ENCODE measurements at places on chromosomes 16 and 17. TPM values are rescaled to one million over a fixed set of nuclear protein-coding genes. Genes with fewer than 3 reads are reported as not detected.
A peak's percentile ranks its signal among the peaks of the same experiment; 100 is the strongest.

The TP53TG3 gene
- total RNA-seq, result not detected

The IL21R gene
- total RNA-seq, result not detected

The SERPINF2 gene
- 9.6 TPM for total RNA-seq

The CDH11 gene
- total RNA-seq, result 6.0 TPM

The SLC5A11 gene
- total RNA-seq, result 104 TPM

The GNPTG gene
- 83.3 TPM for total RNA-seq

The CAVIN1 gene
- 35.1 TPM for total RNA-seq

The CHST6 gene
- total RNA-seq, result 22.3 TPM

The TBC1D3G gene
- 8.4 TPM for total RNA-seq

The KRTAP1-5 gene
- total RNA-seq, result not detected

The C16orf89 gene
- total RNA-seq, result 0.80 TPM

DNA sequence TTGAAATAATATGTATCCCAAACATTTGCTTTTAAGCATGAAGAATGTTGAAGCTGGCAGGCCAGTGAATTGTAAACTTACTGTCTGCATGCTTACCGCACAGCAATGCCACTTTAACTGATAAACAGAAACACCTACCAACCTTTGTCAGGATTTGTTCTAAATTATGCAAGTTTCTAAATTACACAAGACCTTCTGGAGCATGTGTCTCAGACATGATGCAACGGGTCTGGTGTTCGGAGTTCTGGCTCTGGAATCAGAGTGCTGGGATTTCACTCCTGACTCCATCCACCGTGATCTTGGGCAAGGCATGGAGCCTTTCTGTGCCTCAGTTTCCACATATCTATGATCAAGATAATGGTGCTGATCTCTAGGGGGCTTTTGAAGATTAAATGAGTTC is 111.2 kb downstream of the CCT6B start:
- no peaks in the 10 kb centered on the region for H3K36me3 ChIP-seq
- DNase-seq, result no peak
- no peak overlapping the region for H3K4me3 ChIP-seq
- H3K4me1 ChIP-seq, result no peaks in the 10 kb centered on the region
- no peaks in the 10 kb centered on the region for H3K27me3 ChIP-seq

DNA sequence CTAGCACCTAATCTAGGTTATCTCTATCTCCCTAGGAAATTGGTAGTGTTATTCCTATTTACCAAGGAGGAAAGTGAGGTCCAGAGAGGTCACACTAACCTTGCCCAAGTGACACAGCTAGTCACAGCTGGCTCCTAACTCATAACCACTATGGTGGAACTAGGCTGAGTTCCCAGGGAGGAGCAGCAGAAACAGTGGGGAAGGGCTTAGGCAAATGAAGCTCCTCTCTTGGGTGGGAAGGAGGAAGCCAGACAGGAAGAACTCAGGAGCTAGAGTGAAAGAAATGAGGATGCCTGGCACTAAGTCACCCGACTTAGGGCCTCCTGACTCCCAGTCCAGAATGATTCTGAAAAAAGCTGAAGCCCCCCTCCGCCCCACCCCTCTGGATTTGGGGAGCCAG is 34.5 kb downstream of the PSME3IP1 start:
- no peak overlapping the region for H3K4me3 ChIP-seq
- no peak overlapping the region for H3K27ac ChIP-seq
- H3K36me3 ChIP-seq, result no peaks in the 10 kb centered on the region
- H3K4me1 ChIP-seq, result no peaks in the 10 kb centered on the region

GRCh38 chr16:71328151-71328550 is 30.4 kb upstream of the CALB2 start:
- no peaks in the 10 kb centered on the region for H3K4me1 ChIP-seq
- H3K36me3 ChIP-seq, result no peaks in the 10 kb centered on the region
- no peak overlapping the region for H3K4me3 ChIP-seq
- no peak for DNase-seq
- H3K27me3 ChIP-seq, result no peaks in the 10 kb centered on the region
- no peak overlapping the region for H3K27ac ChIP-seq

GRCh38 chr17:40089077-40089895 is 11.1 kb downstream of the NR1D1 start:
- H3K4me3 ChIP-seq, result no peak overlapping the region
- peak overlapping the region; percentile 53 for H3K27ac ChIP-seq
- no peaks in the 10 kb centered on the region for H3K4me1 ChIP-seq
- H3K27me3 ChIP-seq, result no peaks in the 10 kb centered on the region

GRCh38 chr17:19996502-19996901 is 12.7 kb upstream of the SPECC1 start:
- H3K27me3 ChIP-seq, result no peaks in the 10 kb centered on the region
- H3K4me3 ChIP-seq, result no peak overlapping the region
- no peak overlapping the region for H3K27ac ChIP-seq
- DNase-seq, result no peak

GRCh38 chr16:24188751-24189318 is 67.3 kb upstream of the CACNG3 start:
- DNase-seq, result no peak
- H3K36me3 ChIP-seq, result no peaks in the 10 kb centered on the region
- no peaks in the 10 kb centered on the region for H3K27me3 ChIP-seq
- no peak overlapping the region for H3K27ac ChIP-seq
- H3K4me3 ChIP-seq, result no peak overlapping the region

- H3K36me3 ChIP-seq, result no peaks in the 10 kb centered on the region
- H3K4me1 ChIP-seq, result no peaks in the 10 kb centered on the region
- H3K27me3 ChIP-seq, result no peaks in the 10 kb centered on the region
- H3K27ac ChIP-seq, result no peak overlapping the region
Measured at GRCh38 chr16:55746081-55746480, 86.8 kb downstream of the CES1 start.

DNA sequence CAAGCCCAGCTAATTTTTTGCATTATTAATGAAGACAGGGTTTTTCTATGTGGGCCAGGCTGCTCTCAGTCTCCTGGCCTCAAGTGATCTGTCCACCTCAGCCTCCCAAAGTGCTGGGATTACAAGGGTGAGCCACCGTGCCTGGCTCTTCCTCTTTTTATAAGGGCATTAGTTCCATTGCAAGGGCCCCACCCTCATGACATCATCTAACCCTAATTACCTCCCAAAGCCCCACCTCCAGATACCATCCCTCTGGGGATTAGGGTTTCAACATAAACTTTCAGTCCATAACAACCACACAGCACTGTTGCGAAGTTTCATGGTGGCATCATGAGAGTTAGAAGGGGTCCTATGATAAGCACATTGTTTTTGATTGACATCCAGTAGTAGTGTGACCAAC is 277.7 kb downstream of the GRIN2A start:
- no peak overlapping the region for H3K4me3 ChIP-seq
- no peaks in the 10 kb centered on the region for H3K27me3 ChIP-seq
- DNase-seq, result no peak
- H3K4me1 ChIP-seq, result no peaks in the 10 kb centered on the region

- no peak for DNase-seq
- H3K36me3 ChIP-seq, result peaks cover 37% of the 10 kb centered on the region
- no peak overlapping the region for H3K27ac ChIP-seq
- no peaks in the 10 kb centered on the region for H3K27me3 ChIP-seq
Measured at GRCh38 chr16:71635632-71636031, 9.6 kb downstream of the MARVELD3 start.

GRCh38 chr17:64565563-64565962 is 58.8 kb downstream of the CEP95 start:
- no peaks in the 10 kb centered on the region for H3K4me1 ChIP-seq
- no peaks in the 10 kb centered on the region for H3K27me3 ChIP-seq
- no peak for DNase-seq
- H3K4me3 ChIP-seq, result no peak overlapping the region
- H3K27ac ChIP-seq, result no peak overlapping the region

- DNase-seq, result no peak
- H3K27ac ChIP-seq, result no peak overlapping the region
- no peaks in the 10 kb centered on the region for H3K4me1 ChIP-seq
- no peaks in the 10 kb centered on the region for H3K27me3 ChIP-seq
Measured at GRCh38 chr16:80417706-80418271, 123.0 kb upstream of the DYNLRB2 start.
